ENCODE measurements at places on chromosomes 4 and X.

DNA sequence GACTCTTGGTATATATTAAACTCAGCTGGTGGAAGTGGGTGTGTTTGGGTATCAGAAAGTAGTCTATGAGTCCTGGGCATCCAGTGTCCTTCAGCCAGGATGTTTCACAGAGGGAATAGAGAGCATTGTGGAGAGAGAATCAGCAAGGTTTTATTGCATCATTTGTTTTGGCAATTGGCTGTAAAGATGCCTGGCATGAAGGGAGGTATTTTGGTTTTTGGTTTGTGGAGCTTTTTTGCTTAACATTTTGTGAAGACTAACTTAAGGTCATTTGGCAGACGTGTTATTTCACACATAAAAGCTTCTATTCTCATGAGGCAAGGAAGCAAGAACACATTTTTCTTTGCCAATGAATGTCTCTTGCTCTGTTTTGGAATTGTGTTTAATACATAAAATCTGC lies 71.1 kb downstream of the DCLK2 start:
- DNase-seq = no peak

DNA sequence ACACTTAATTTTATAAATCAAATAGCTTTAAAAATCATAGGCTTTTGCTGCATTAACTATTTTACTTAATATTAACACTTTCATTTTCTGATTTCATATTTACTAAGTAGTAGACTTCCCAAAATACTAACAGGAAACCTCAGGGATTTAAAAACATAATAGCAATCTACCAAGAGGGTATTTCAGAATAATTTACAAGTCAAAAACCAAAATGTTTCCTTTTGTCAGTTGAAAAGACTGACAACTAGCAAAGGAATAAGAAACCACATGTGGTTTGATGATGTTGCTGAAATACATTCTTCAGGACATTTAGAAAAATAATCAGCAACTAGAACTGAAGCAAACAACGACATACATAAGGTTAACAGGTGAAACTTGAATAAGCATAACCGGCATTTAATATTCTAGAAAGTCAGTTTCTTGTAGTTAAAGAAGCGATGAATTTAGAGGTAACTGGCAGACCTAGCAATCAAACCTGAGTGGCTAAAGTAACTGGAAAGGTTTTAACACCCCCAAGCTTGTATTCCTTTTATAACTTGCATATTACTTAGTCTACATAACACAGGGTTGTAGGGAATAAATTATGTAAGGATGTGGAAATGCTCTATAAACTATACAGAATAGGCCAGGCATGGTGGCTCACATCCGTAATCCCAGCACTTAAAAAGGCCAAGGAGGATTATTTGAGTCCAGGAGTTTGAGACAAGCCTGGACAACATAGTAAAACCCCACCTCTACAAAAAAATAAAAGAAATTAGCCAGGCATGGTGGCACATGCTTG lies 40.0 kb downstream of the DHX15 start:
- DNase-seq = peak; percentile 10

DNA sequence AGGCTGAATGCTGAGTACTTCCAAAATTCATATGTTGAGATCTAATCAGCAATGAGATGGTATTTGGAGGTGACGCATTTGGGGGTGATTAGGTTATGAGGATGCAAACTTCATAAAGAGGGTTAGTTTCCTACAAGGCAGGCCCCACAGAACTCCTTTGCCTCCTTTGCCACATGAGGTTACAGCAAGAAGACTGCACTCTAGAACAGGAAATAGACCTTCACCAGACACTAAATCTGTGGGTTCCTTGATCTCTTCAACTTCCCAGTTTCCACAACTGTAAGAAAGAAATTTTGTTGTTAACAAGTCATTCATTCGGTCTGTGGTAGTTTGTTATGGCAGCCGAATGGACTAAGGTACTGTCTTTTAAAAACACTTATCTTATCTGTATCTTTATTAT lies 681.9 kb upstream of the HS3ST1 start:
- DNase-seq = no peak

DNA sequence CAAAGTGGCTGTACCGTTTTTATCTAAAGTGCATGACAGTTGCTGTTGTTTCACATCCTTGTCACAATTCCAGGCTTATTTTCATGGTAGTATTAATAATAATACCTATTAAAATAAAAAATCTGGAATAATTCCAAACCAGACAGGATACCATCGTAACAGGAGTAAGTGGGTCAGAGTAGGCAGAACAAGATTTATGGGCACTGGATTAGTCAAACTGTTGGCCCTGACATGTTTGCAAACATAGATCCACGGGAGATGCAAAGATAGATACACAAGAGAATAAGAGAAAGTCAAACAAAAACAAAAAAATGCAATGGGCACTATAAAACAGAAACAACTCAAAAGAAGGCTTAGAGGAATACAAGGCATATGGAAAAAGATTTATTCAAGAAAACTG lies 449.5 kb upstream of the HS3ST1 start:
- DNase-seq = no peak

DNA sequence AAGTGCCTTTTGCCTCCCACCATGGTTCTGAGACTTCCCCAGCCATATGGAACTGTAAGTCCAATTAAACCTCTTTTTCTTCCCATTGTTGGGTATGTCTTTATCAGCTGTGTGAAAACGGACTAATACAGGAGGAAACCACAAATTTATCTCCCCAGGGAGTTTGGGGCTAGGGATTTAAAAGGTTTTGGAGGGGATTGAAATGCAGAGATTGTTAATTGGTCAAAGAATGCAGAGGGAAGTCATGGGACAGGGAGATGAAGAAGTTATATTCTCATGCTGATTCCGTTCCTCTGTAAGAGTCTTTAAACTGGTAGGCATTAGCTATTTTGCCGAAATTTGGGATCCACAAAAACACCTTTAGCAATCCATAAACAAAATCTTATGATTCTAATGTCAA lies 57.9 kb downstream of the TKTL2 start:
- no peak for DNase-seq

- DNase-seq = no peak
Observed at GRCh38 chr4:1872870-1873269, 1.7 kb downstream of the NSD2 start.

DNA sequence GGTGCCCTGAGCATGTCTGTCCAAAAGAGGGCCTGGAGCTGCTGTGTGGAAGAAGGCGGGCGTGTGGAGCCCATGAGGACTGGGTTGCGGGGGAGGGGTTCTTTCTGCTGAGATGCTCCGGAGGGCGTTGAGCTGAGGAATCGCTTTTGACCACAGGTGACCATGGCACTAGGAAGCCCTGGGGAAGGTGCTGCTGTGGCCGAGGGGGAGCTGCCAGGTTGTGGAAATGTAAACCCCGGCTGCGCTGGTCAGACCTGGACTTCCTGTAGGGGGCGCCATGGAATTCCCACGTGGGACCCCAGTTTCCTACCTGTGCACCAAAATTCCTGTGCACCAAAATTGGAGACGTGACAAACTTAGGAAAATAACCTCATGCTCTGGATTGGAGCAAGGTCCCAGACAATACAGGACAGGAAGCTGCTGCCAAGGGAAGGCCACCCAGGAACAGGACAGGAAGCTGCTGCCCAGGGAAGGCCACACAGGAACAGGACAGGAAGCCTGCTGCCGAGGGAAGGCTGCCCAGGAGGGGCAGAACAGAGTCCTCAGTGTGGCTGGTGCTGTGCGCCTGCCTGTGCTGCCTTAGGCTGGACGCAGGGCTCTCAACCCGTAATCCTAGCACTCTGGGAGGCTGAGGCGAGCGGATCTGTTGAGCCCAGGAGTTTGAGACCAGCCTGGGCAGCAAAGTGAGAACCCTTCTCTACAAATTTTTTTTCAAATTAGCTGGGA lies 28.4 kb upstream of the UVSSA start:
- DNase-seq = no peak

DNA sequence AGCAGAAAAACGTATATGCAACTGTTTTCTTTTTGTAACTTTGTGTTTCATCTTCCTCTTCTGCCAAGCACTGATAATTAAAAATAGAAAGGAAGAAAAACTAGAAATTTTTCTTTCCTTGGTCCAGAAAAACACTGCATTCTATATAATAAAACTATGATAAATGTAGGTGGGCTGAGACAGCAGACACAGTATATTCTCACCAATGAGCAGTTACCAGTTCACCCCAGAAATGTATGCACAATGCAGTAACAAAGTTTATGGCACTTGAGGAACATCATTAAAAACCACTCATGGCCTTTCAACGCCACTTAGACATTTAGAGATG lies 79.4 kb downstream of the FAT1 start:
- DNase-seq = no peak

DNA sequence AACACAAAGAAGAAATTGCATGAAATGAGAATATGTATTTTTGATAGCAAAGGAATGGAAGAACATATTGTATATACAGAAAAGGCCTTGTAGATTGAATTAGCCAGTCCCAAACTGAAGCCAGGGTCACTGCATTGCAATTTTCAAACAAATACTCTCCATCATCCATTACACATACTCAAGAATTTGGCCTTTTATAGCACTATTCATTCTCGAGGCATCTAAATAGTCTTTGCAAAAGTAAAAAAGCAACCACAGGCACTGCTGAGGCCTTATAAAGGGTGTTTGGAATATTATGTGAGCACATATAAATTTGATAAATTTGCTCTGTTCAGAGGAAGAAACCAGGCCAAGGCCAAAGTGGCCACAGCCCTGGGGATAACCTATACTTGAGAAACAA lies 123.0 kb downstream of the ZNF827 start:
- DNase-seq = no peak

GRCh38 chrX:103446665-103447302 lies 70.4 kb downstream of the BEX3 start:
- peak; percentile 18 for DNase-seq

DNA sequence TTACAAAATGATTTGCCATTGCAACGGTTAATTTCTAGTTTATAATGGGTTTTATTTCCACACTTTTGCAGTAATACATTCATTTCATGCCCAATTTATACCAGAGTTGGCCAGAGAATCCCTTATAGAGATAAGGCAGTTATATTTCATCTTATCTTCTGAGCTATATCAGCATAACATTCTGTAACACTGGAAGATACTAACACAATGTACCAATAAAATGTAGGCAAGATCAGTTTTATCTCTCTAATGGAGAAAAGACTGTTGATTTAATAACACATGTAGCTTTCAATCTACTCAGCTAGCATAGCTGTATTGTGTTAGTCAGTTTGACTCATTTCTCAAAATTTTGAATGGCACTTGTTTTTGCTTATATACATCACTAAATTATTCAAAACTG lies 738.6 kb downstream of the TRAM1L1 start:
- no peak for DNase-seq

DNA sequence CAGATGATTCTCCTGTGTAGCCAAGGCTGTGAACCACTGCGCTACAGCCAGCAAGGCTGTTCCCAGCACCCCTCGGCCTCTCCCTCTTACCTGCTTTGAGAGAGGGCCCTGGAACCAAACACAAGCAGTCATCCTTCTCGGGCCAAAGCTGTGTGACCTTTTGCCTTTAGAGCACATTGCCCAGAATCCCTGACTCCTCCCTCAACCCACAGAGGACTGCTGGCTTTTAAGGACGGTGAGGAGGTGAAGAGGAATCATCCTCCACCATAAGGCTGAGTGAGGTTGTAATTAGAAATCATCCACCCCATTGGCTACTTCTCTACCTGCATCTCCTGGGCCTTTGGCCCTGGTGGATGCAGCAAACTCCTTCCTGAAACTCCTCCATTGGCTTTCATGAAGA lies 93.6 kb upstream of the PJA1 start:
- no peak for DNase-seq

DNA sequence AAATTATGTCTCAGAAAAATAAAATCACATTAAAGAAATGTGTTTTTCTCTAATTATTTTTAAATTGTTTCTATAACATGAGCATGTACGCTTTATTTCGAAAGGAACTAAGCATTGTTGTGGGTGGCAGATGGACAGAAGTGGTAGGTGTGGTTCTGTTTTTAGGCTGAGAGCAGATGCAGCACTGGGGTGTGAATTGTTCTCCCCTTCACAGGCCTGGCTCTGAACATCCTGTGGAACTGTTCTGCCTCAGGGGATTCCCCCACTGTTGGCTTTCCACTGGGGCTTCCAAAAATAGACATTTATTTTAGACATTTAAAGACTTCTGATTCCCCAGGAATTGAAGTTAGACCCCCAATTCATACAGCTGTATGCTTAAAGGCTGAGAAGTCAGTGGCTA lies 41.9 kb upstream of the PDHA2 start:
- no peak for DNase-seq

DNA sequence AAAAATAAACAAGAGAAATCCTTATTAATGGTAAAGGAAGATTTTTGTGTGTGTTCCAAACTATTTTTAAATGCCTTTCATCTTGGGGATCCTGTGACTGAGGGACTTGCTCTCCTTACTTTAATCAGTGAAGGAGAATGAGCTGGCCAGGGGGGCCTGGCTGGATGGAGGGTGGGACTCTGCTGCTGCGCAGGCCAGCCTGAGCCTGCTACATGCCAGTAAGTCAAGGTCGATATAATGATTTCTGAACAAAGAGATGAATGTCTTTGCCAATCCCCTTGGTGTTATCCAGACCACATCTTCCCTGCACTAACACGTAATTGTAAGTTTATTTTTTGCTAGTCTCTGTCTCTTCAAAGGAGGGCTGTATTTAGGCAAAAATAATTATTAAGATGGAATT lies 1679.2 kb upstream of the TENM3 start:
- DNase-seq = no peak

- DNase-seq = peak; percentile 59
Observed at GRCh38 chrX:44871931-44872820, 812 bp upstream of the KDM6A start.

GRCh38 chrX:47235691-47236103 lies 2.9 kb downstream of the USP11 start:
- DNase-seq = no peak

DNA sequence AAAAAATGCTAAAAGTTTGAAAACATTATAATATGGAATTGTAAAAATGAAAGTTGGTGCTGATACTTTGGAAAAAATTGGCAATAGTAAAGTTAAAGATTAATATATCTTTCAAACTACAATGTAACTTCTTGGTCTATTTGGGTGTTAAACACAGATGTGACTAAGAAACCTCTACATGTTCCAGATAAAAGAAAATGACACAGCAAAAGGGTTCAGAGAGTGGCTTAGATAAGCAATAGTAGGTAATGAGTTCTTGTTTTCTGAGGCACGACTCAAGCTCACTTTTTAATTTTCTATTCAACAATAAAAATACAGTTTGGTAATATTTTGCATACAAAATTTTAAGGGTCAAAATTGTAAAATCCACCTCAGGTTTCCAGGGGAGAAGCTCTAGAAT lies 292.7 kb downstream of the GALNTL6 start:
- no peak for DNase-seq

GRCh38 chrX:1925053-1925481 lies 310.2 kb downstream of the ASMT start:
- DNase-seq = no peak

- DNase-seq = no peak
Observed at GRCh38 chr4:71259911-71260331, 78.9 kb upstream of the SLC4A4 start.

DNA sequence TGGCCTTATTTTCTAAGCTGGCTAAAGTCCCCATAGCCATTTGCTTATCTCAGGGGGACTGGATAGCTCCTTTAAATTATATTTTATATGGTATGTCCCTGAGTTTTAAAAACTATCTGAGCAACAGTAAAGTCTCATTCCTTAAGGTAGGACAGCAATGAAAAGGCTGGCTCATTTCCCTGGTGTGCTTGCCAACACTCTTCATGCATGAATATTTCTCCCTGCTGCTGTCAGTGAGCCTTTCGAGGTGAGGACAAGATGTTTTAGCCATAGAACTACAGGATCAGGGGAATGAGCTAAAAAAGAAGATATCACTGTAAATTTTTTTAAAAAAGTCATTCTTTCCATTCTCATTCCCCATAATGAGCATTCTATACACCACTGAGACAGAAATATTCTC lies 427.3 kb upstream of the FAM241A start:
- DNase-seq = no peak

GRCh38 chrX:40104985-40105834 lies 7.5 kb upstream of the BCOR start:
- DNase-seq = no peak
